ENCODE measurements at places on chromosomes 1 and 21. TPM values are rescaled to one million over a fixed set of nuclear protein-coding genes. Genes with fewer than 3 reads are reported as not detected.

DNA sequence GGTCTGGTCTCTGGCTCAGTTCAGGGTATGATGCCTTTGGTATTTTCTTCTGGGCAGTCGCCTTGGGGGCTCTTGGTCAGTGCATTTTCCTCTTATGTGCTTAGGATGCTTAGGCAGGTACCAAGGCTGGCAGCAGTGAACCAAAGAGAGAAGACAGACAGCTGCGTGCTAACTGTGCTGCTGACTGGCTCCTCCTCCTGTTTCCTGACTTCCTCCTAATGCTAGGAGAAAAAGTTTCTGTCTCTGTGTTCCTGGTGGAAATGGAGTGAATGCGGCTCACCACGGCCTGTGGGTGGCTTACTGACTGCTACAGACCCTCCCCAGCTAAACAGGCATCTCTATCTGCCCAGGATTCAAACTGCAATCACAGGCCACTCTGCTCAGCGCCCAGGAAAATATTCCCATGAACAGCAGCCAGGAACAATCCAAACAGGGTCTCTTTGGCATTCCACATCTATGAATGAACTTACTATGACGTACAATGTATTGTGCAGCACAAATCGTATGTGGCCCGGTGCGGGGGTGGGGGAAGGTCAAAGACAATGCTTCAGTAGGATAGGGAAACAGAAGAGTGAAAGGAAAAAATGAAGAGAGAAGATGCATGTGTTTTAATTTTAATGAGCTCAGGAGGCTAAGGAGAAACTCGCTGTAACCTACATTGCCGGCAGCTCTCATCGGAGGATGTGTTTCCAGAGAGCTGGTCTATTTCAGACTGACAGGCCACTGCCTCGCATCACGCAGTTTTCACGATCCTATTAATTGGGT, 2.8 kb downstream of the ABCG1 start:
- no peak for DNase-seq

EXTL1 gene
- 11.3 TPM for total RNA-seq

DNA sequence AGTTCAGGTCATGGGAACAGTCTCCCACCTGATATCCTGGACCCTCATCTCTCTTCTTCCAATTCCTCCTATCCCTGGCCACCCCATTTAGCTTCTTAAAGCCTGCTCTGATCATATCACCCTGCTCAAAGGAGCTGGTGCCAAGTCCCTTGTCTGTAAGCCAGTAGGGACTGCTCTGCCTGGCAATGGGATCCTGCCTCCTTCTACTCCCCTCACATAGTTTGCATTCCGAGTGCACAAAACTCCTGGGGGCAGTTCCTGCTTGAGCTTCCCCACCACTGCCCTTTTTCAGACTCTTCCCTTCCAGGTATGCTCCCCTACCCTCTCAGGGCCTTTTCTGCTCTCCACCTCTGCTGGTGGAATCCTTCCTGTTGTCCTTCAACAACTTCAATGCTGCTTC, 48.1 kb downstream of the NGF start:
- DNase-seq, result no peak

- no peak for DNase-seq
Measured at GRCh38 chr1:165734906-165735305, 33.8 kb downstream of the TMCO1 start.

DNA sequence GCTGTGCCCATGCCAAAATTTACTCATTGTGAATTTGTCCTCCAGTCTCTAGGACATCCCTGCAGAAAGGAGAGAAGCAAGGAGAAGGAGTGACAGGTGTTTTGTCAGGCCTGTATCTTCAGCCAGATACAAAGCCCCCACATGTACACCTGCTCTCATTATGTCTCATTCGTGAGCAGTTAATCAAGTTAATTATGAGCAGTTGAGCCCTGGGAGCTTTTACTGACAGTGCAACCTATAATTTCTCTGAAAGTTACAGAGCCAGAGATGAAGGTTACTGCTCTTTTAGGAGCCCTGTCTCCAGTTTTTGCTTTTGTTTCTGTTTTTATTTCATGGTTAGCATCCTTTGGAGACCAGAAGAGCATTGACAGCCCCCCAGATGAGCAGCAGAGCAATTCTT, 5.0 kb upstream of the ILDR2 start:
- no peak for DNase-seq

DNA sequence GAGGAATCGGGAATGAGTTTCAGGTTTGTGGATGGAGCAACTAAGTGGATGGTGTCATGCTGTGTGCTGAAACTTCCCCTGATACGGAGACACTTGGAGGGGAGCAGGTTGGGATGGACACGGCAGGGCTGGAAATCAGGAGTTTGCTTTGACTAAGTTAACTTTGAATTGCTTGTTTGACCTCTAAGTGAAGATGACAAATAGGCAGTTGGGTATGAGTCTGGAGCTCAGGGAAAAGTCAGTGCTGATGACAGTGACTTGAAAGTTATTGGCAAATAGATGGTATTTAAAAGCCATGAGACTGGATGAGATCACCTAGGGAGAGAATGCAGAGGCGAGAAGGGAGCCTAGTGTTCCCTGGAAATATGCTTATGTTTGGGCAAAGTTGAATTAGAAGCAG, 12.8 kb upstream of the ZSCAN20 start:
- no peak for DNase-seq

DNA sequence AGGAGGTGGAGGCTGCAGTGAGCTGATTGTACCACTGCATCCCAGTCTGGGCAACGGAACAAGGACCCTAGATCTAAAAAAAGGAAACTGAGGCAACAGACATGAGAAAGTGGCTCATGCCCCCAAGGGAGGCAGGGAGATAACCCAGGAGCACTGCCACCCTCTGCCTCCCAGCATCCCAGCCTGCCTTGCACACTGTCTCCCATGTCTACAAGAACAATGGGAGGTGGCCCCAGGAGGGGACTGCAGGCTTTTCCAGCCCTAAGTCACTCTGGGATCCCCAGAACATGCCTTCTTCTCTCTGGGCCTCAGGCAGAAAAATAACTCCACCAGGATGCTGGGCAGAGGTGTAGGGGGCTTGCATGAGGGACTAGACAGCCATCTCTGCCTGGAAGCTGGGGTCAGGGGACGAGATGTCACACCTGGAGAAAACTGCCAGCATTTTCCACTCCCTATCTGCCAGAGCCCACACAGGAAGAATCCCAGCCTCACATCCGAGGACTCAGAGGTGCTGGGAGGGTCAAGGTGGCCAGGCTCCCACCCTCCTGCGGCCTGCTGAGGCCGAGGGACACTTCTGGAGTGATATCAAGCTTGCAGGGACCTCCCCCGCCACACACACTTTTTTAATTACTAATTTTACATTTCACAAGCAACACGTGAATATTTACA, 21.4 kb downstream of the RUNX3 start:
- DNase-seq, result no peak

- DNase-seq, result no peak
Measured at GRCh38 chr1:234836776-234837357, 226.9 kb upstream of the IRF2BP2 start.

DNA sequence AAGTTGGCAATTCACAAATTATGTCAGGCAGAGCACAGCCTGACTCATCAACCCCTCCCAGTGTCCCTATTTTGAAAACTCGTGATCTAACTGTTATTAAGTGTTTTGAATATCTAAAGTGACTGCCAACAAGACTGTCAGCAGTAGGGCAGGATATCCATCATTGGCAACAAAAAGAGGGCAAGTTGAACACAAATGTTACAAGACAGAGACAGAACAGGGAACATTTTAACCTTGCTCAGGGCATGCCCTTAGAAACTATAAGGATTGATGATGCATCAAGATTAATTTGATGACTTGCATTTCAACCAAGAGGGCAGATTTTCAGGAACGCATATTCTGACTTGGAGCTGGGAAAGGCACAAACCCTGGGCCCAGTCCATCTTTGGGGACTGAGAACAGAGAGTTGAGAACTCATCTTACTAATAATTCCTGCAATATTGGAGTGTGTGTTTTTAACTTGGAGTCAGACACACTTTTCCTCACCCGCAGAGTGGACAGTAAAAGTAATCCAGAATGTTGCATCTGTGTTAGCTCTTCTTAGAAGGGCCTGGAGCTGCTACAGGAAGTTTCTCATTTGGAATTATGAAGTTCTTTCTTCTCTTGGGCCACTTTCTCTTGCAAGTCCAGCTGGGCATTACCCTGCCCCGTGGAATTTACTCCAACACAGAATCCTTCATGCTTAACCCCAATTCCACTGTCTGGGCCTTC, 317.2 kb downstream of the LTN1 start:
- DNase-seq, result no peak

- DNase-seq, result no peak
Measured at GRCh38 chr1:220834155-220834870, 44.9 kb upstream of the HLX start.

SLC25A24 gene
- 13.9 TPM for total RNA-seq

Data from left ventricle myocardium inferior (tissue), 1 donor.